ENCODE measurements at places on chromosomes 7 and 10.

DNA sequence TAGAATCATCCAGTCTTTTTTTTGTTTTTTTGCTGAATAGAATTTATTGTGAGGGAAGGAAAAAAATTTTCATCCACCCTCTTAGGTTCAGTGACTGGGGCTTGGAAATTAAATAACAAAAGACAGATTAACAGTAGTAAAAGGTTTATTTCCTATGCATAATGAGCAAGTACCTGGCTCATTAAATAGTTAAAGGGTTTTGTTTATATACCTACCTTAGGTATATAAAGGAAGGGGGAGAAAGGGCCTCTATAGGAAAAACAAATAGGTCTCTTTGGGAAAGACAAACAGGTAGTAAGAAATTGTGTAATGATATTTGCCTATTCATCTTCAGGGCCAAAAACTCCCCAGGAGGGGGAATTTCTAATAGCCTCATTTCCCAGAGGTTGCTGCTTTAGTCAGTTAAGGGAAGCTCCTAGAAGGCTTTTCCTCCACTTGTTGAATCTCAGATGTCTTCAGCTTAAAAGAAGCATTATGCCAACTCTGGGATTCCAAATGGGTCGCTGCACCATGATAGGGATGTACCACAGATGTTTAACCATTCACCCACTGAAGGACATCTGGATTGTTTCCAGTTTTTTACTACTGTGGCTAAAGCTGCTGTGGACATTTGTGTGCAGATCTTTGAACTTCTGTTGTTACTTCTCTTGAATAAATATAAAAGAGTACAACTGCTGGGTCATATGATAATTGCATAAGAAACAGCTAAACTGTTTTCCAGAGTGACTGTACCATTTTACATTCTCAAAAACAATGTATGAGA is 11.3 kb downstream of the ACADSB start:
- DNase-seq, result no peak

DNA sequence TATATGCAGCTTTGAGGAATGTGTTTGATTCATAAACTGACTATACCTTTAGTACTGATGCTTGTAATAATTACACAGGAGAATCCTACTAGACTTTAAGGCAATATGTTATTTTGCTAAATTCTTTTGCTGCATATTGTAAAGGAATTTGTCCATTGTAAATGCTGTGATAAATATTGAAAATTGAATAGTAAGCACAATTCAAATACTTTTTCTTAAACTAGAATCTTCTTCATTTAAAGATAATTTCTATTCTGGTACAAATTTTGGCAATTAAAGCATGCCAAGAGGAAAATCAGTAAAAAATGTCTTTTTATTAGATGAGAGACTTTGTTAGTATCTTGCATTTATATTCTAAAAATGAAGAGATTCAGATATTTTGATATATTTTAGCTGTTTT is 45.4 kb downstream of the SMNDC1 start:
- no peak for DNase-seq

GRCh38 chr10:102467971-102468438 is 16.7 kb upstream of the C10orf95 start:
- no peak for DNase-seq

GRCh38 chr7:28862595-28863272 is 95.4 kb downstream of the TRIL start:
- DNase-seq, result no peak

GRCh38 chr10:106775127-106775526 is 389.4 kb downstream of the SORCS1 start:
- DNase-seq, result no peak

DNA sequence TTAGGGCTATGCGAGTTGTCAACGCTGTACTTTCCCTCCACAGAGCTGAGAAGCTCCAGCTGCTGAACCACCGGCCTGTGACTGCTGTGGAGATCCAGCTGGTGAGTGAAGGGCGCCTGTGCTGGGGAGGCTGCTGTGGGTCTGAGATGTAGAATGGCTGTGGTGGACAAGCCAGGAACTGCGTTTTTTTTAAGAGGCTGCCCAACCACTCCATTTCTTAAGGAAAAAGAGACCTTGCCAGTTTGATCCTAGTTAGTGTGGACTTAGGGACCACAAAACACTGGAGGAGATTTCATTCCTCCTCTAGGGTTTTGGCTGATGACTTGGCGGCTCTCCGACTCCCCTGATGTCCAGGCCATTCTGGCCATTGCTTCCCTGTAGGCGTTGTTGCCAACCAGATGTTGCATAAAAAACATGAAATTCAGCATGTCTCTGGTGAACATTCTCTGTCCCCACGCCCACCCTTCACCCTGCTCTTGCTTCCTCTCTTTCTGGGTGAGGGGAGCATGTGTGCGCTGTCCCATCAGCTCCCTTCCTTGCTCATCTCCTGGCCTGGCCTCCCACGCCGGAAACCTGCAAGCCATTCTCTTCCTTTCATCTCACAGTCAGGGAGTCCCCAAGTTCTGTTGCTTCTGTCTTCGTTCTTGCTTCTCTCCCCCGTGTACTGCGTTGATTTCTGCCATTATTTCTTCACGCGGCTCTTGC is 30.9 kb downstream of the CRCP start:
- no peak for DNase-seq
